Stimulated activated CD8-positive, alpha-beta memory T cell treated with anti-CD3 and anti-CD28 coated beads, Interleukin-15, amount 100 ng/mL, for 4 hours (primary cell): ENCODE measurements at places on chromosomes 3 and 15.

- no peak for DNase-seq
Measured at GRCh38 chr3:167559924-167560323, 86.1 kb upstream of the SERPINI2 start.

DNA sequence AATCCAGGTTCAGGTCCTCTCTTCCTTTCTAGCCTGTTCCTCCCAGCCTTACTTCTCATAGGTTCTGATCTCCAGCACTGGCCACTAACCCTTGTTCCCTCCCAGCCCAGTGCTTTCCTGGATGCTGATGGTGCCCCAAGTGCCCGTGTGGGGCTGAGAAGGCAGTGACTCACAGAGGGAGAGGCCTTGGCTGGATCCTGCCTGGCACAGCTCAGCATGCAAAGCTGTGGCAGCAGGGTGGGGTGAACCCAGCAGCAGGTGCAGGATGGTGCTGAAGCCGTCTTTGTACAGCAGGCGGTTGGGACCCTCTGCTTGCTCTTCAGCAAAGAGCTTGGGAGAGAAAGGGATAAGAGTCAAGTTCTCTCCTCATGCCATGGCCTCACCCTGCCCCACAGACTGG is 7.6 kb downstream of the LPCAT4 start:
- no peak for DNase-seq

DNA sequence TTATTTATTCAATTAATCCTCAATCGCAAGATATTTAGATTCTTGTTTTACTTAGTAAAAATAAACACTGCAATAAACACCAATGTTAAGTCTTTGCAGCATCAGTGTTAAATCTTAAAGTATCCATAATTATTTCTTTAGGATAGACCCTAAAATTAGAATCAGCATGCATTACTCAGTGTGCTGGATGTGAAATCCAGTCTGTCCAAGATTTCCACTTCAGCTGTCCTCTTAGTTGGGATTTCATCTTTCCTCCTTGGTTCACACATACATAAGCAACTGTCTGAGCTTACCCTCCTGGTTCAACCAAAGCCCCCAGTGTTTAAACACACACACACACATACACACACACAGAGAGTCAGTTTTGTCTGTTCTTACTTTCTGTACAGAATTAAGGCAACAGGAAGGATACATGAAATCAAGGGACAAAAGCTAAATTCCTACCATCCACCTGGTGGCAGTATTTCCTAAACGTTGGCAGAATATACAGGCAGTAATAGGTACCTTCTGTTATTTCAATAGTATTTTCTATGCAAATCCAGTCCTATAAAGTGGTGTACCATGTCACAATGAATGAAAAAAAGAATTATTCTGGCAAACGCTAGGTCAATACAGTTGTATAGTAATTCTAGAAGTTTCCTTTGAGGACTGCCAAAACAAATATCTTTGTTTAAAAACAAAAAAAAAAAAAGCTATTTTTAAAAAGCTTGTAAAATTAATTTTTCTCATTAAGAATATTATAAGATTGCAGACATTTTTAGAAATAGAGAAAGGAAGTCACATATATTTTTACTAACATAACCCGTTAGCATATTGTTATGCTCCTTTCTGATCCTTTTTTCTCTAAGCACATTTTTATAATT is 27.3 kb upstream of the DMXL2 start:
- DNase-seq = no peak

DNA sequence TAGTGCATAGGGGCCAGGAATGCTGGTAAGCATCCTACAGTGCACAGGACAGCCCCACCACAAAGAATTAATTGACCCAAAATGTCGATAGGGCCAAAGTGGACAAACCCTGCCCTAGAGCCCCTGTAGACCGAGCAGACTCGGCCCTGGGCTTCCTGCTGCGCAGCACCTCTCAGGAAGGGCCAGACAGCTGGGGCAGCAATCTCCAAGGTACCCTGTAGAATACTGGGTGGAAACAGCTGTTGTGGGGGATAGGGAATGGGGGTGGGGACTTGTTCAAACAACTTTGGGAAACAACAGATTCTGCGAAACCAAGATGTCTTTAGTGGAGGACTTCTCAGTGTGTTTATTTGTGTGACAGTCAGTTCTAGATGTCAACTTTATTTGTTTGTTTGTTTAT is 67.1 kb downstream of the MRPL46 start:
- DNase-seq = no peak

GRCh38 chr3:71101014-71101413 is 482.5 kb downstream of the FOXP1 start:
- DNase-seq = no peak

GRCh38 chr15:89628806-89629715 is 26.2 kb downstream of the KIF7 start:
- DNase-seq = no peak

DNA sequence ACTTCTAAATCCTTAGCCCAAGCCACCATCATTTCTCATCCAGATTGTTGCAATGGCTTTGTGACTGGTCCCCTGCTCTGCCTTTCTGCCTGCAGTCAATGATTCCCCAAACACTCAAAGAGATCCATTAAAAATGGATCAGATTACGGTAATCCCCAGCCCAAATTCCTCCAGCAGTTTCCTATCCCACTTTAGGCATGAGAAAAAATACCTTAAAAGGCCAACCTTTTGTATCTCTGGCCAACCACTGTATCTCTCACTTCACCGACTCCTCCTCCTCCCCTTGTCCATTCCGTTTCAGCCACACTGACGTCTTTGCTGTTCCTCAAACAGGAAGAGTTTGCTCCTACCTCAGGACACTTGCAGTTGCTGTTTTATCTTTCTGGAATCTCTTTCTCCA is 20.9 kb upstream of the IL1RAP start:
- no peak for DNase-seq

GRCh38 chr3:160169139-160169976 is 55.9 kb upstream of the C3orf80 start:
- no peak for DNase-seq

DNA sequence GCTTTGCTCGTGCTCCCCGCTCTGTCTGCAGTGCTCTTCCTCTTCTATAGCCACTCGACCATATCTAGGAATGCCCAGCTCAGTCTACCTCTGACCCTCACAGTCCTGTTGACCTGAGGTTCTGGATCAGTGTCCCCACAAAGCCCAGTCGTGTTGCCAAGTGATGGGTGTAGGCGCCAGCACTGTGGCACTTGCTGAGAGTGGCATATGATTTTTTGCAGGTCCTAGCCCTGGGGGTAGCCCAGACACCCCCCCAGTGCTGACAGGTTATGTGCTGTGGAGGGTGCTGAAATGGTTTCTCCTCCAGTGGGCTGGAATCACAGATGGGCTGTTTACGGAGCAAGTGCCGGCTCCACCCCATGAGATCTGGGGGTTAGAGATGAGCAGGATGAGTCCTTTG is 32.5 kb downstream of the ACAD9 start:
- DNase-seq = no peak

GRCh38 chr15:40274350-40275274 is 8.3 kb downstream of the ANKRD63 start:
- peak; percentile 66 for DNase-seq

DNA sequence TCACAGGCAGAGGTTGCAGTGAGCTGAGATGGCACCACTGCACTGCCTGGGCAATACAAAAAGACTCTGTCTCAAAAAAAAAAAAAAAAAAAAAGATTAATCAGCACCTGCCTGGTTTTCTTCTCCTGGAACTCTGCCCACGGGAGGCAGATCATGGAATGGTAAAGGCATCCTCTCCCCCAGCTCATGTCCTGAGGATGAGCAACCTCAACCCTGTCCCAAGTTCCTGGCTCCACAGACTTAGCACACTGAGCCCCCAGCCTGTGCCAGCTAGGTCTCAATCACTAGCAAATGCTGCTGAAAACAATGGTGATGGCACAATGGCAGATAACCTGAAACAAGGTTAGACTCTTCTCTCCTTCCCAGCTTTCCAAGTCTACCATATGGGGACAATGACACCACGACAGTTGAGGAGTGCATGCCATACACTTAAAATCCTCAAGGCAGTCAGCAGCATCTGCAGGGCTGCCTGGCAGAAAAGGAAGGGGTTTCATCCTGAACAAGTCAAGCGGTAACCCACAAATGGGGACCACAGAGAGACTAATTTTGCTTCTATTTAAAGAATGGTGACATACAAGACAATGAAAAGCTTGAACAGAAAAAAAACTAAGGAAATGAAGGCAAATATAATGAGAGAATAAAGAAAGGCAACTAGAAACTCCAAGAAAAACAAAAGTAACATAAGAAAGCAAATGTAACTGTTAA is 4.8 kb downstream of the CLN6 start:
- DNase-seq = no peak

DNA sequence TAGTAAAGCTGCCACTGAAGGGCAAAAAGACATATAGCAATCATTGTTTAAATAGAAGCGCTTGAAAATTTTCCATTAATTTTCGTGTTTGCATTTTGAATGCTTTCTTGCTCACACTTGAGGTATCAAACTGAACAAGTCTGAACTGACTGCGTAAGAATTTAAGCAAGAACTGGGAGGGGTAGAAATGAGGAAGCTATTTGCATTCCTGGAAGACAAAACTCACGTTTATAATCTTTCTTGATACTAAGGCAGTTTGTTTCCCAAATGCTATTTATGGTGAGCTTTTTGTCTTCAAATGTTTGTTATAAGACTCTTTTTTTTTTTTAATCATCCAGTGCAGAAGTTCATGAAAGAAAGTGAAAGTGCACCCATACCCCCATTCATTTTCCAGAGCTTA is 499.8 kb upstream of the TPRG1 start:
- DNase-seq = no peak

- no peak for DNase-seq
Measured at GRCh38 chr15:75213768-75214221, 12.1 kb downstream of the C15orf39 start.

- DNase-seq = no peak
Measured at GRCh38 chr3:179503640-179504039, 52.4 kb upstream of the GNB4 start.

DNA sequence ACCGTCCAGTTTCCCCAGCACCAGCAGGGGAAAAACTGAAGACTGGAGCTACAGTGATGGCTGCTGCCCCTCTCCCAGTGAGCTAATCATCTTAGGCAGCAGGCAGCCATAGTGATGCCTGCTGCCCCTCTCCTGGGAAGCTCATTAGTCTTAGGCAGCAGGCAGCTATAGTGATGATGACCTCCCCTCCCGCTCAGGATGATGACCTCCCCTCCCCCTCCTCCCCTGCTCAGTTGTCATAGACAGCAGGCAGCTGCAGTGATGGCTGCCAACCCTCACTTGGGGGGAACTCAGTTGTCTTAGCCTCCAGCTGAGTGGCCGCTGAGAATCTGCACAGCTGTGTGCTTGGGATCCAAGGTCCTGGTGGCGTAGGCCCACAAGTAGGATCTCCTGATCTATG is 80.9 kb upstream of the MANF start:
- DNase-seq = no peak

DNA sequence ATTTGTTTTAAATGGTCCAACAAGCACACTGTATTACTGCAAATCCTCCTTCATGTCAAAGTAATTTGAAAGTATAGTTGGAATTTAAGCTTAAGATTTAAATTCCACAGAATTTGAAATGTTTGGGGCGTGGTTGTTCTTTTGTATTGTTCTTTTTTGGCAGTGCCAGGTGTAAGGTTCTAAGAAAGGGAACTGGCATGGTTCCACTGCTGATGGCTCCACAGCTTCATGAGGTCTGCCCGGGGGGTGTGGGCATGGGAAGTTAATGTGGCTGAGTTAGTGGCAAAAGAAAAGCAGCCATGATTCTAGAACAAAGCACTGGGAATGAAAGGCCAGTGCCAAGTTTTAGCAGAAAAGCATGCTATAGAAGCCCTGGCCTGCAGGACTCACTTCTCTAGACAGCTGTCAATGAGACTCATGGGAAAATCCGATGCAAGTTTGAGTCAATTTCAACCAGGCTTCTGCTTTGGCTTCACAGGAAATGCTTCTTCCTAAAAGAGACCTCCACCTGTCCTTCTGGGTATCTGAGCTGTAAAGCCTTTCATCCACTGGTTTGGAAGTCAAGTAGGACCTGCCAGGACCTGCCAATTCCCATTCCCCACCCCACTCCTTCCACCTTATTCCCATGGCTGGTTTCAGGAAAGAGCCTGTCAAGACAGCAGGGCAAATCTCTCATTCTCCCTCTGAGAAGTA is 18.9 kb downstream of the CDCP1 start:
- no peak for DNase-seq

DNA sequence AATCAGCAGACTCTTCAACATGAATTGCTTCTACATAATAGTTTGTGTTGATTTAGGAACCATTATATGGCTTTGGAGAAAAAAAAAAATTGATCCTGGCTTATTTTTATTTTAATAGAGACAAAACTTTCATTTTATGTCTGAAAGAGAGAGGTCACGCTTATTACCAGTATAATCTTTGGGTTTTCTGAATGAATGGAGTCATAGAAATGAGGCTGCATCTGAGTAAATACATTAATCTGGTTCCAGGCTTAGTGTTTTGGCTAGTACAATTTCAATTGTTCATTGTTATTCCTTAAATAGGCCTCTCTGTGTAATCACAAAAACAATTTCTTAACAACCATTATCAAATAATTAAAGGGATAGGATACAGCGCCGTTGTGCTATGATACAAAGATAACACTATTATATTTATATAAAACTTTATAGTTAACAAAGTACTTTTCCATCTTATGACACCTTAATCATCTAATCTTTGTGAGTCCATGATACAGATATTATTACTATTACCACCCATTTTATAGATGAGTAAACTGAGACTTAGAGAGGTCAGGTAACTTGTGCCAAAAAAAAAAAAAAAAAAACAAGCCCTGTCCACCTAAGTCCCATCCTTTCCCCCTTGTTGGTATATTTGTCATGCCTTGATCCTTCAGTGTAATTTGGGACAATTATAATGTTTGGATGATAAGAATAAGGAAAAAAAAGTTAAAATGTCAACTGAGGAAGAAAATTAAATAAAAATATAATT is 41.8 kb upstream of the GOLM2 start:
- DNase-seq = no peak

DNA sequence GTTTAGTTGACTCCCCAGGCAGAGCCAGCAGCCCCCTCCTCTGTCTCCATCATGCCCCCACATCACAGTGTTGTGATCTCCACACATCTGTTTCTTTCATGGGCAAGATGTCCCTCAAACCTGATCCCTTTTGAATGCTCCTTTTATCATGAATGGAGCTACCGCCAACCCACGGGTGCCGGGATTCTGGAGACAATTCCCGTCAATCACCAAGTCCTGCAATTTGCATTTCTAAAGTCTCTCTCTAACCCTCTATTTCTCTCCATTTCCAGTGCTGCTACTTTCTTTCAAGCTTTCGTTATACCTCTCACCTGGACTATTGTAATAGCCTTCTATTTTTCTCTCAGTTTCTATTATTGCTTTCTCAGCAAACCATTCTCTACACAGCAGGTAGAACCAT is 89.7 kb upstream of the CCNL1 start:
- DNase-seq = no peak

DNA sequence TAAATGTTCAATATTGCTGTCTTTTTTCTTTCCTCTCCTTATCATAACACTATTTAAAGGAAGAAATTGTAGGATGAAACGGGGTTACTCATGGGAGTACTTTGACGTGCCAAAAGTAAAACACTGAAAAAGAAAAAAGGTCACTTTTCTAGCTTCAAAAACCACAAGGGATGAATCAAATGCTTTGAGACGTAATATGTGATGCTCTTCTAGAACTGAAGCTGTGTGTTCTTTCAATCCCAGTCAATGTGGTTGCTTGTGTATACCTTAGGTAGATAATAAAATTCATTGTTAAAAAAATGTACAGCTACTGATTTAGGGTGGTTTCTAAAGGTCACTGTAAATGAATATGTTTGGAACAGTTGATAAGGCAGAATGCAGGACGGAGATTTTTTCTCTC is 538.8 kb upstream of the ZNF717 start:
- no peak for DNase-seq
